ENCODE measurements at places on chromosomes 3 and 15.

- DNase-seq: no peak
These were observed 65.1 kb downstream of the LDHAL6B start for GRCh38 chr15:59271595-59272201.

DNA sequence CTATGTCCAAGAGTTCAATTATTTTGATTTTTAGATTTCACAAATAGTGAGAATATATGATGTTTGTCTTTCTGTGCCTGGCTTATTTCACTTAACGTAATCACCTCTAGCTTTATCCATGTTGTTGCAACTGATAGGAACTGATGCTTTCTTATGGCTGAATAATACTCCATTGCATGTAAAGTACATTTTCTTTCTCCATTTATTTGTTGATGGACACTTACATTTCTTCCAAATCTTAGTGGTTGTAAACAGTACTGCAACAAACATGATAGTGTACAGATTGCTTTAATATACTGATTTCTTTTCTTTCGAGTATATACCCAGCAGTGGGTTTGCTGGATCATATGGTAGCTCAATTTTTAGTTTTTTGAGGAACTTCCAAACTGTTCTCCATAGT is 600.6 kb upstream of the SEMA6D start:
- no peak for DNase-seq

GRCh38 chr3:133188996-133189395 is 150.8 kb downstream of the TMEM108 start:
- no peak for DNase-seq

GRCh38 chr15:95567686-95568085 is 762.8 kb upstream of the NR2F2 start:
- no peak for DNase-seq

GRCh38 chr3:178459038-178459410 is 77.2 kb upstream of the KCNMB2 start:
- no peak for DNase-seq

DNA sequence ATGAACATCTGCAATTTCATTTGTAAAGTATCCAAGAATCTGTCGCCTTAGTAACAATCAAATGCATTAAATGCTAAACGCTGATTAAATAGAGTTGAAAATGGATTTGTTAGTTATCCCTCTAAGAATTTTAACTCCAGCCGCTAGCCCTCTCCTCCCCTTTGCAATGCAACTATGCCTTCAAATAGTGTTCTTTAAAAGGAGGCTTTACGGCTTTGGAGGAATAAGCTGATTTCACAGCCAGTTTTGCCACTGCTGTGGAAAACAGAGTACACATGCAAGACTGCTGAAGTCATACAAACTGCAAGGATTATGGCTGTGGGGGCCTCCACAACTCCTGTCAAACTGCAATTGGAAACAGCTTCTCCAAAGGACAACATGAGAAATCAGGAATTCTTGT is 89.2 kb downstream of the CERS3 start:
- no peak for DNase-seq

GRCh38 chr3:127961963-127962362 is 46.9 kb downstream of the KBTBD12 start:
- DNase-seq: no peak

- DNase-seq: no peak
These were observed 13.9 kb upstream of the SYNM start for GRCh38 chr15:99090938-99091337.

DNA sequence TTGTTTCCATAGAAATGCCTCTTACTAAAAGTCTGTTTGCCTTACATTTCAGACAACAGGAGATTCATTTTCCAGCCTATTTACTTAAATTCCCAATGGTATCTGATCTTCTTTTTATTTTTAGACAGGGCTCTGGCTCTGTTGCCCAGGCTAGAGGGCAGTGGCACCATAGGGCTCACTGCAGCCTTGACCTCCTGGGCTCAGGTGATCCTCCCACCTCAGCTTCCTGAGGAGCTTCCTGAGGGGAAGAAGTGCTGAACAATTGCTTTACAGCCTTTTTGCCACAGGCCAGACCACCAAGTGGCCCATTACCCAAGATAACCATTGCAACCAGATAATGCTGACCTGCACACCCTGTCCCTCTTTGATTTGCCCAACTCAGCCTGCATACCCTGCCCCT is 126.3 kb downstream of the PLCH1 start:
- no peak for DNase-seq

DNA sequence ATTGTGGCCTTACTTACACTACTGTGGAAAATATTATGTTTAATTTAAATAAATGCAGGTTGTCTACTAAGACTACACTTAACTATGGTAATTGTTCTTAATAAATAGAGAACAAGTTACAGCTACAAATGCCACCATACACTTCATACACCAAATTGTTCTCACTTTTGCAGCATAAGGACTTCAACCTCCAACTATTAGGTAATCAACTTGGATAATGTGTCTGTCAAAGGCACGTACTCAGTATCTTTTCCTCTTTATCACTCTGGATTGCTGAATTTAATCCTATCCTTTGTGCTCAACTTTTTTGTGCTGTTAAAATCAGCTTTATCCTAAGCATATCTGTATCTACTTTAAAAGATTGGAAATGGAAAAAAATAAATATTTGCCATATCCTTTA is 41.6 kb upstream of the TMEM87A start:
- no peak for DNase-seq

DNA sequence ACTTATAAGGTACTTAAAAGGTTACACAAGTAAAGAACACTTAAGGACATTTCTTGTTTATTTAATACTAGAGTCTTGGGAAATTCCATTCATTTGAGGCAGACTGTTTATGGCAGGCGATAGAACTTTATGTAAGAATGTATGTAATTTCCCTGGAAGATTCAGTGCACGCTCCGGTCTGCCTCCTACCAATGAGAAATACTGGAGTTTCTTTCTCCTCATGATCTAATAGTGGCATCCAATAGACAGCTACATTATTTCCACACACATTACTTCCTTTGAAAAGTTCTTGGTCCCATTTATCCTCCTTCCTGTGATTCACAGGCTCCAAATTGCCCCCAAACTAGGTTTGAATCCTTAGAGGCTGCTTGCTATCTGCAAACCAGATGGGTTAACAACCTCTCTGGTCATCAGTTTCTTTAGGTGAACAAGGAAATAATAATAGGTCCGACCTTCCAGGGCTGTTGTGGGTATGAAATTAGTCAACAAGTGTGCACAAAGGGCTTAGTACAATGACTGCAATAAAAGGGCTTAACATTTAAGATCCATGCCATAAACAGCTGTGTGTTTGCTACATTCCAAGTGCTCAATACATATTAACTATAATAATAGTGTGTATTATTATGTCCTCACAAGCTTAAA is 30.7 kb downstream of the EIF4E3 start:
- DNase-seq: no peak

DNA sequence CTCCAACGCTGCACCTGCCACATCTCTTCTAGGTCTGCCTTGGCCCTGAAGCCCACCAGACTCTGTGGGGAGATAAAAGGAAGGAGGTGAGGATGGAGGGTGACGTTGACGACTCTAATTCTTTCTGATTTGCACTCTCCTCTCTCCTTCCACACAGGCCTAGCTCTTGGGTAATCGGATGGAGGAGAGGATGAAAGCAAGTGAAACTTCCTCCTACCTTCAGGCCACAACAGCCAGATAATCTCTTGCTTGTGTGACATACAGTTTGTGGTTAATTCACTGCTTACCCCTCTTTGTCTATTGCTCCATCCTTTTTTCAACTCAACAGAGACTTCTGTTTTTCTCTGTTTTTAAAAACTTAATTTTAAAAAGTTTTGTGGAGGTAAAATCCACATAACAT is 208.1 kb downstream of the SV2B start:
- DNase-seq: no peak

DNA sequence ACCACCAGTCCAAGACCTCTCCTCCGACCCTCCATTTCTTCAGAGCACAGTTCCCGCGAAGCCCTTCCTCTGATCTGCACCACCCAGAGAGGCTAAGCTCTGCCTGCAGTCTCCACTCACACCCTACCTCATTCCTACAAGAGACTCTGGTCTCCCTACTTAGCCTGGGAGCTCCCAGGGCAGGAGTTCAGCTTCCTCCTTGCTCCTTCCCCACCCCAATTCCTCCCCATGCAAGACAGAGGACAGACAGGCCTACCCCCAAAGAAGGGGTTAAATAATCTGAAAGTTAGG is 12.6 kb upstream of the VIPR1 start:
- DNase-seq: no peak

Measured in activated naive CD4-positive, alpha-beta T cell treated with anti-CD3 and anti-CD28 coated beads, Interleukin-2, amount 50 U/mL, for 72 hours (primary cell).